Activated T-helper 1 cell treated with Interleukin-2 at 50 U/mL for 16 hours (primary cell): ENCODE measurements at places on chromosomes 7 and 10.

DNA sequence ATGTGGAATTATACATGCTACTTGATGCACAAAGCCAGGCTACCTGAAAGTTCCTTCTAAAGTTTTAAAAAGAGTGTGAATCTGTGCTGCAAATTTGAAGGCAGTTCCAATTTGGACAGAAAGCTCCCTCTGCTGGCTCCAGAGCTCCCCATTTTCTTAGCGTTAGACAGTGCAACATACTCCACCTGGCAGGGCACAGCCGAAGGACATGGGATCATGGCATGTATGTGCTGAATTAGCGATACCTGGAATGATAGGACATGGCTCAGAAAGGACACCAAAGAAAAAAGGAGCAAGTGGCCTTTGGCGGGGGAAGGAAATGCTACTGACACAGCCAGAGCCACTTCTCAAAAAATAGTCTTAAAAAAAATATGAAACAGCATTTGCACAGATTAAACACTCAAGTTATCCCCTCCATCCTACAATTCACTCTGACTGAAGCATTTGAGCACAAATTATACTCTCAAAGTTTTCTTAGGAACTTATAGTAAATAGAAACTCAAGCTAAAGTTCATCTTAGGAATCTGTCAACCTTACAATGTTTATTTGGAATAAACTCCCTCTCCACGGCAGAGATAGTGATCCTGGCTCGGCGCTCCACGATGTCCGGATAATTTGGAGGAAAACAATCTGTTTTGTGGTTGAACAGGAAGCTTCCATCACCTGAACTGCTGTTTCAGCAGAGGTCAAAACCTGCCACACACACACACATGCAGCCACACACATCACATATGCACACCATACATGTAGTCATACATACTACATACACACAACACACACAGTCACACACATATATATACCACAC, 80.0 kb downstream of the C7orf25 start:
- no peak for DNase-seq

DNA sequence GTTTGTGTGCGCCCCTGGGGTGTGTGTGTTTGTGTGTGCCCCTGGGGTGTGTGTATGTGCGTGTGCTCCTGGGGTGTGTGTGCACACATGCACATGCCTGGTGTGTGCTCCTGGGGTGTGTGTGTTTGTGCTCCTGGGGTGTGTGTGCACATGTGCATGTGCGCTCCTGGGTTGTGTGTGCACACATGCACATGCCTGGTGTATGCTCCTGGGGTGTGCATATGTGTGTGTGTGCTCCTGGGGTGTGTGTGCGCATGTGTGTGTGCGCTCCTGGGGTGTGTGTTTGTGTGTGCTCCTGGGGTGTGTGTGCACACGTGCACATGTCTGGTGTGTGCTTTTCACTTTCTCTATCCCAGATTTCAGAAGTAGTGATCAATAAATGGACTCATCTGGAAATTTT, 321.0 kb downstream of the WDR37 start:
- DNase-seq: no peak

DNA sequence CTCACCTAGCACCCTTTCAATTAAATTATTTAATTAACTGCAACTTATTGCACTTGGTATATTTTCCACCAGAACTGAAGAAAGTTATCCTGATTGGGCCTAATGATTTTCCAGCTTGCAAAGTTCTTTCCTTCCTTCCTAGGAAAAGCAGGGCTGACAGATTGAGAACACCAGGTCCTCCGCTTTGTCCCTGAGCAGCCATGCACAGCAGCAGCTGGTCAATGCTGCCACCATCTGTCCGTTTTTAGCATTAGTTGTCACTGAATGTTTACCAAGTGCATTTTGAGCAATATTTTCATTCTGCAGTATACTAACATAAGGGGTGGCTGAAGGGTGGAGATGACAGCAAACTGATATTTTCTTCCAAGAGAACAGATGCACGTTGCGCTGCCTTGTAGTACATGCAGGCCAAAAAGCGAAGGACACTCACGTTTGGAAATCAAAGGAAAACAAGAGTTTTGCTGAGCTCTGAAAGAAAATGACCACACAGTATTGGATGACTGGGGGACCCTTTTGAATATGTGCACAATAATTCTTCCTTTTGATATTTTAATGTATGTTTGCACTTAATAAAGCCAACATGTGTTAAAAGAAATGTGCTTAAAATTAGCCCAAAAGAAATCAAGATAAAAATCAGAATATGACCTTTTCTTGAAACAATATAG, 248.8 kb upstream of the PTN start:
- no peak for DNase-seq

GRCh38 chr7:68247126-68247525, 1250.5 kb downstream of the TYW1 start:
- no peak for DNase-seq

- no peak for DNase-seq
Observed at GRCh38 chr10:35201234-35201633, 74.6 kb downstream of the CREM start.

DNA sequence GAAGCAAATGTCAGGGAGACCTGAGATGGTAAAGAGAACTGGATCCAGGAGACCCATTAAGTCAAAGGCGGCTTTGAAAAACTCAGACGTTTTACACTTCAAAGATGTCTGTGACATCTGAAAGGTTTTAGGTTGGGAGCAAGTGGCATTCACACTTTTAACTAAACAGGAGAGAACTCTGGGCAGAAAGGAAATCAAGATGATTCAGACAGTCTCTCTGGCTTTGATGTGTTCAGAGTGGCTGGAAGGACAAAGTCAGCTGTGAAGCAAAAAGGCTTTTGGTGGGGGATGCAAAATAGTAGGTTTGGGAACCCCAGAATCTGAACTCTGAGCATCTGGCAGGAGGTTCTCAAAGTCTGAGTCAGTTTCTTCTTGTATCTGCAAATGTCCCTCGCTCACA, 66.6 kb downstream of the PRKCQ start:
- DNase-seq: no peak

DNA sequence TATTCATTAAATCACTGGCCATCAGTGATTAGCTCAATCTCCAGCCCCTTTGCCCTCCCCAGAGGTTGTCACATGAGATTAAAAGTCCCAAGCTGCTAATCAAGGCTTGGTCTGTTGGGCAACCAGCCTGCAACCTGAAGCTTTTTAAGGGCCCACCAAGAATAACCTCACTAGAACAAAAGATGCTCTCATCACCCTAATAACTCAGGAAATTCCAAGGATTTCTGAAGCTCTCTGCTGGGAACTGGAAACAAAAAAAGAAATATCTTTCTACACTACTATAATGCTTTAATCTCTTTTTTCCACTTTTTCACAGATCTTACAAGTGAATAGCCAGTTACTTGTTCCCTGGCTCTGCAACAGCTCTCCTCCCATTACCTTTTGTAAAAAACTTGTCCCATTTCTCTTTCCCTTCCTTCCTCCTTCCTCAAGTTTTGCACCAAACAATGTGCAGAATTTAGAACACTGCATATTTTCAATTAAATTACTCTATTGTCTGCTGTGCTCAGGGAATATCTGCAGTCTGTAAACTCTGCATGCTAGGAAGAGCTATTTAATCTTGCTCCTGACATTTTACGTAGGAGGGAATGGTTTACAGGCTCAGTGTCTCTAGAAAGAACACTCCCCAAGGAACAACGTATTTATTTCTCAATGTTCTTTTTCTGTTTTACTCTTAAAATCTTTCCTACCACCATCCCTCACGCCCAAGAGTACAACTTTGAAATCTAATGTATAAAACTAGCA, 169.1 kb downstream of the IMMP2L start:
- DNase-seq: no peak

DNA sequence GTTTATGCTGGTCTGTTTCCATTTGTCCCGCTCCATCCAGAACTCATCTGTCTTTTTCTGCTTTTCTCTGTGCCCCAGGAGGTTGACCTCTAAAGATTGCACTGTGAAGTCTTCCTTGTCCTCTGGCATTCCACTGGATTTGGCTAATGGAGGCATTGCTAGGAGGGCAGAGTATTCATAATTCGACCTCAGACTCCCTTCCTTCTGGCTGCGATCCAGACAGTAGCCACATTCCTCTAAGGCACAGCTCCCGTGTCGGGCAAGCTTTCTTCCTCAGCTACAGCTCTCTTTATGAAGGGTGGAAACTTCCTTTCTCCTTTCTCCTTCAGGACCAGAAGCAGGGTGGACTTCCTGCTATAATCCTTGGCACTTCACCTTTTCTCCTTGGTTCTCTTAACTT, 175.9 kb downstream of the BAMBI start:
- DNase-seq: no peak
